ENCODE measurements at places on chromosomes 16 and 17.

DNA sequence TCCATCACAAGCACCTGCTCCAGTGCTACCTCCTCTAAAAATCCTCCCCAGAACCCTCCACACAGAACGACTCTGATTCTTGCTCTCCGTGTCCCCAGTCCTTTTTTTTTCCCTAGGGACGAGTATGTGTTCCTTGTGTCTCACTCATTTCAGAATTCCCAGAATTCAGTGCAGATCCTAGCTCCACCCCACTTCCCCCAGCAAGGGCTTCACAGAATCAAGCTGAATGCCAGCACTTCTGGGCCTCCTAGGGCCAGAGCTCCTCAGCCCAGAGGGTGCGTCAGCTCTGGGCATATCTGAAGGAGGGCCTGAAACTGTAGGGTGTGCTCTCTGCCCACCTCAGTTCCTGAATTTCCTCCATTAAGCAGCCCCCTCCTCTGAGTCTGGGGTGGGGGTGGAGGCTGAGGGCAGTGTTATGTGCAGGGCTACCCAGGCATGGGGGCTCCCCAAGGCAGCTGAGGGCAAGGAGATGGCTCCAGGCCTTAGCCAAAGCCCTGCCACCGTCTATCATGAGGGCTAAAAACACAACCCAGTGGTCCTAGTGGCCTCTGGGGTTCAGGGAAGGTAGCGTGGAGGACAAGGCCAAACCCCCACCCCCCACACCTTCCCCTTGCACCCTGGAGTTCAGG is 6.5 kb downstream of the UNC119 start:
- DNase-seq = no peak

DNA sequence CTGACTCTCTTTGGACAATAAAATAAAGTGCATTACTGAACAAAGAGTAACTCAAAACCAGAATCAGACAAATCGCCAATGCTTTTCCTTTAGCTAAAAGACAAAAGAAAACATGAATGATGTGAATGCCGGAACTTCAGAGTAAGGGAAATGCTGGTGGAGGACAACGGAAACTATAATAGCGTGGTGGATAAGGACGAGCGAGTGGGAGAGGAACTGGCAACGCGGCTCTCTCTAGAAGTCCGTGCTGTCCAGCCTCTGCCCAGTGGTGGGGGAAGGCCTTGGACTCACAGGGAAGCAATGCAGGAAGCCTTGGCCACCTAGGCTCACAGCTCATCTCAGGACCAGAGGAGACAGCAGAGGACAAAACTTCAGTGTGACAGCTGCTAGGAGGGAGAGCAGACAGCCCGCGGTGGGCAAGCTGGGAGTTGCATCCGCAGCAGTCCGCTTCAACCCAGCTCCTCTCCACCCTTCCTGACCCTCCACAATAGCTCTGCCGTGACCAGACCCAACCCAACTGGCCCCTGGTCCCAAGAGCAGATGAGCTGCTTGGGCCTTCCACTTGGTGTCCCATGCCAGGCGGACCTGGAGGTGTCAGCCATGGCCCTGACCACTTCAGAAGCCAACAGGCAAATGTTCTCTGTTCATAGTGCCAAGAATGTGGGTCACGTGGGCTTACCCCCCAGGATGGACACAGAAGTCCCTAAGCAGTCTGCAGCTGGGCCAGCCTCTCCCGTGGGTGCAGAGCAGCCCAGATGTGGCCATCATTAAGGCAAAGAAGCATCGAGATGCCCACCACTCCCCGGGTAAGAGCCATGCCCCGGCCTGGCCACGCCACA is 5.3 kb upstream of the FAAP100 start:
- DNase-seq = no peak

GRCh38 chr17:39027455-39028035 is 60.3 kb upstream of the FBXO47 start:
- DNase-seq = no peak

GRCh38 chr16:24141917-24142316 is 114.2 kb upstream of the CACNG3 start:
- no peak for DNase-seq

DNA sequence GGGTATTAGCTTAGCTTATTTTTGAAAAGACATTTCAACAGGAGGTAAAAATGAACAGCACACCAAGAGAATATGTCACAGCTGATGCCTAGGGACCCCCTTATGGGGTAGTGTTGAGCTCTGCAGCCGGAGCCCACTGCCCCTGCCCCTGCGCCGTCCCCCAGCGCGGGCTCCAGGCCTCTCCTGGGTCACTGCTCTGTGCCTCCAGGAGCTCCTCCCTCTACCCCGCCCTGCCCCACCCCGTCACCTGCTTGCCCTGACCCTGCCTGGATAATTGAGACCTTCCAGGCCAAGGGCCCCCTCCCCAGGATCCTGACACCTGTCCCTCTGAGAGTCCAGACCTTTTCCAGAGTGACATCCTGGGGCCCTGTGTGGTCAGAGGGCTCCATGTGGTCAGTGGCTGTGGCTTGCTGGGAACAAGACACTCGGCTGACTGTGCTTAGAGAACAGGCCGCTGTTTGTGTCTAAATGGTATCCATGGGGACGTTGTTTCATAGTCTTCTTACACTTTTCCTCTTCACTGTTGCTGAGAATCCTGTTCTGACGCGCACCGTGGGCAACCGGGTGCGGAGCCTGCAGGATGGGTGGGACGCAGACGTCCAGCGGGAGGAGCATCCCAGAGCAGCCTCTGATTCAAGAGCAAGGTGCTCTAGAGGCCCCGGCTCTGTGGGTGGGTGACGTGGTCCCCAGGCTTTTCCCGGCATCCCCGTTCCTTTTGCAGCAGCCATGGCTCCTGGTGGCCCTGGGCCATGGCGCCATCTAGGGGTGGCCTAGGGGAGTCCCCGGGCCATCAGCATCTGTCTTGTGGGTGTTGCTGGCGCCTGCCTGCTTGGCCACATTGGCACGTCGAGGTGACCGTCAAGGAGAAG is 20.0 kb upstream of the WFIKKN1 start:
- DNase-seq = peak; percentile 49

DNA sequence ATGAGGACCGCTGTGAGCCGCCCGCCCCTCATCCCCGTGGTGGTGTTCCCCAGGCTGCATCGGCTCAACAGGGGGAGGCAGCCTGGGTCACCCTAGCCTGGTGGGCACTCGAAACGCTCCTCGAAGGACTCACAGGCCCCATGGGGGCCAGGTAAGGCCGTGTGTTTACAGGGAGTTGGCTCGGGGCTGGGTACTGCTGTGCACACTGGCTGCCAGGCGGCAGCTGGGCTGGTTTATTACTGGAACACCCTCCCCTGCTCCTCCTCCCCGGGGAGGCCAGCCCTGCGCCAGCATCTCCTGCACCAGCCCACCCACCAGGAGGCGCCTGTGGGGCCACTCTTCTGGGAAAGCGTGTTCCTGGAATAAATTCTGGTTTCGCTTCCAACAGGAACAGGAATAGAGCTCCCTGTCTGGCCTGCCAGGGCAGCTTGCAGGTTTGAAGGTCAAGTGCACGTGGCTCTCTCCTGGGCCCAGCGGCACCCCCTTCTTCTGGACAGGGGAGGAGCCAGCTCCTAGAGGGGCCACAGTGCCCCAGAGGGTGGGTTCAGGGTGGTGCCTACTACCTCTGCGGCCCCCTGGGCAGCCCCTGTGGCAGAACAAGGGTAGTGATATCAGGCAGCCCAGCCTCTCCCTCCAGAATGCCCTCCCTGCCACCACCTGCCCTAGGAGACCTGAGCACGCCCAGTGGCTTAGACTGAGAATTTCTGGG is 11.3 kb downstream of the MCRIP1 start:
- DNase-seq = peak; percentile 19

GRCh38 chr16:82621781-82622180 is 5.0 kb upstream of the CDH13 start:
- no peak for DNase-seq

GRCh38 chr16:48109475-48109874 is 46.3 kb downstream of the ABCC12 start:
- DNase-seq = no peak
